Stimulated activated CD8-positive, alpha-beta memory T cell treated with anti-CD3 and anti-CD28 coated beads, Interleukin-4, amount 100 ng/mL, for 4 hours (primary cell): ENCODE measurements at places on chromosomes 7 and 10.

GRCh38 chr10:6819301-6819700 lies 239.2 kb upstream of the PRKCQ start:
- no peak for DNase-seq

DNA sequence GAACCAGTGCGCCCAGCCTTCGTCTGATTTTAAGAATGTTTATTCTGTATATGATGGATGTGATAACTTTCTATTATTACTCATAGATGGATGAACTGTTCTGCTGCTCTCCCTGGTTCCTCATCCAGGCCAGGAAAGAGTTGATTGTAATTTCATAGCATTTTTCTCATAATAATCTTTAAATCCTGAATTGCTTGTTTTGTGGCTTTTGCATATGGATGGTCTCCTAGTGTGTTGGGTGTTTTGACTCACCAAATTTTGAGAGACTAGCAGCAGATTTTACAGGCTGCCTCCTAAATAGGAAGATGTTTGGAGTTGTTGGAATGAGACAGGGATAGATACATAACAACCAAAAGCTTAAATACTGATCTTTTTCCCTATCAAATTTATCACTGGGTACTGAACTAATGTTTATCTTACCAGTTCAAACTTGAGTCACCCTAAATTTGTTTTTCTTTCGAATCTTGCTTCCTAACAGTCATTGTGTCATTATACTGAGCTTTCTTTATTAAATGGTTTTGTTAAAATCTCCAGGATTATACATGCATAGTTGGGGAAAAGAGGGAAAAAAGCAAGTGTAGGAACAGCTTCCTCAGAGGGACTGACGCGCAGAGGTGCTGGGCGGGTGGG lies 106.0 kb upstream of the GATA3 start:
- DNase-seq, result no peak

DNA sequence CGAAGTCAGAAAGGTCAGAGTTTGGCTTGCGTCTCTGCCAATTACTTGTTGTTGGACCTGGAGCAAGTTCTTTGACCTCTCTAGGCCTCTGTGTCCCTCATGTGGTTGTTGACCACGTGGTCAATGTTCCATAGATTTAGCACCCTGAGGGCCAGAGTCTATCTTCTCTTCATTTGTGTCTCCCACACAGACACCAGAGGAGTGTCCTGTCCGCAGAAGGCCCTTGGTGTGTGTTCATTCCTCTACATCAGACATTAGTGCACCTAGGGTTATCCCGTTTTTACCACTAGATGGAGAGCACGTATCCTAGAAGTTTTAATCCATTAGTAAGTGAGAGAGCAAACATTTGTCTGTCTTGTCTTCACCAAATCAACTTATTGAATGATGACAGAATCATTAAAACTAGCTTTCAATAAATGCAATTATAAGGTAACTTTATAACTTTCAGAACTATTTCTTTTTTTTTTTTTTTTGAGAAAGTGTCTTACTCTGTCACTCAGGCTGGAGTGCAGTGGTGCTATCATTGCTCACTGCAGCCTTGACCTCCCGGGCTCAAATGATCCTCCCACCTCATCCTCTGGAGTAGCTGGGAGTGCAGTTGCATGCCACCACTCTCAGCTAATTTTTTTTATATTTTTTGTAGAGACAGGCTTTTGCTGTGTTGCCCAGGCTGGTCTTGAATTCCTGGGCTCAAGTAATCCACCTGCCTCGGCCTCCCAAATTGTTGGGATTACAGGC lies 122.5 kb upstream of the ANKRD1 start:
- no peak for DNase-seq

DNA sequence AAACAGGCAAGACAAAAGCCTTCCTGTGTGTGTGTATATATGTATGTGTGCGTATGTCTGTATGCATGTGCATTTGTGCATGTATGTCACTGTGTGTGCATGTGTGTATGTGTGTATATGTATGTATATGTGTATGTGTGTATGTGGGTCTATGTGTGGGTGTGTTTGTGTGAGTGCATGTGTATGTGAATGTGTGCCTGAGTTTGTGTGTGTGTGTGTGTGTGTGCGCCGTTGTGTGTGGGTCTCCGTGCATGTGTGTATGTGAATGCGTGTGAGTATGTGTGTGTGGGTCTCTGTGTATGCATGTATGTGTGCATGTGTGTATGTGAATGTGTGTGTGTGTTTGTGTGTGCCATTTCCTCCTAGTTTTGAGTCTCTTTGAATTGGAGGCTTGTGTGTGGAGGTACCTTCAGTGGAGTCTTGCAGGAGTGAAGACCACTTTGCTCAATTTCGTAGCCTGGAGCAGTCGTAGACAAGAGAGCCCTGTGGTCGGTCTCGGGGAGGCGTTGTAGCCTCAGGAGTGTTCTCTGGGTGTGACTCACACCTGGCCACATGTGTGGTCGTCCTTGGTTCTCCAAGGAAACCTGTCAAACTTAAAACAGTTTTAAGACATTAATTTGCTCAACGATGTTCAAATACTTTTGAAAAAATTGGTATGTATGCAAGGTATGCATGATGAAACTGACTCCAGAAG lies 28.1 kb downstream of the INPP5A start:
- no peak for DNase-seq

DNA sequence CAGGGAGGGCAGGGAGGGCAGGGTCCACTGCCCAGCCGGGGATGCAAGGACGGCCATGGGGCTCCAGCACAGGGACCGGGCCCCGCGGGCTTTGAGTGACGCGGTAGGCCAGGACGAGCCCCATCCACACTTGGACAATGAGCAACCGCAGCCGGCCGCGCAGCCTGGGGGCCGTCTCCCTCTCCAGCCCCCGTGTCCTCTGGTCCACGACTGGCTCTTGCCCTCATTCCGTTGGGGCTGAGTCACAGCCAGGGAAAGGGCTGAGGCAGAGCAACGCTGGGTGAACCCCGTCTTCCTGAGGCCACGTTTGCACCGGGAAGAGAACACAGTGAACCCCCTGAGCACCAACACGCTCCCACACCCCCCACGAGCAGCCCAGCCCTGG lies 23.7 kb downstream of the SHH start:
- DNase-seq, result no peak

- DNase-seq, result no peak
These were observed 111.2 kb upstream of the PTN start for GRCh38 chr7:137454767-137455166.

GRCh38 chr7:26815426-26815825 lies 49.0 kb downstream of the SKAP2 start:
- no peak for DNase-seq

- no peak for DNase-seq
These were observed 355.9 kb upstream of the TMEM229A start for GRCh38 chr7:124388751-124389150.

- DNase-seq, result no peak
These were observed 188.4 kb upstream of the IGFBP3 start for GRCh38 chr7:46109437-46109836.

- no peak for DNase-seq
These were observed at the start of gene COL1A2 for GRCh38 chr7:94394437-94395140. TSS of gene COL1A2 (plus strand) at chr7:94394895. CDS start at chr7:94395032, 137 bp downstream.

DNA sequence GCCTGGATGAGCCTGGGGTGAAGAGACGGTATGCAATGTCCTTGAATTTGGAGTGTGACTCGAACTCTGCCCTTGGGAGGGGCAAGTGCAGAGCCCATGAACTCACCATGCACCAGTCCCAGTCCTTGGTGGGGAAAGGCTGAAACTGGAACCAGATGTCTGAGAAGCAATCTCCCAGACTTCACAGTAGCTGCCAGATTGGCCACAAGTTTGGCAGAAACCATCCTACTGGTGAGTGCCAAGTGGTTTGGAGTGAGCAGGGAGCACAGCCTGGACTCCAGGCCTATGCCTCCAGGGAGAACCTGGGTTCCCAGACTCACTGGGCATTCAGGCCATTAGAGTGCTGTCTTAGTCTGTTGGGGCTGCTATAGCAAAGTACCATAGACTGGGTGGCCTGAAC lies 99.6 kb upstream of the LYZL1 start:
- DNase-seq, result no peak

GRCh38 chr10:43047288-43047970 lies 29.4 kb upstream of the RET start:
- DNase-seq, result no peak

DNA sequence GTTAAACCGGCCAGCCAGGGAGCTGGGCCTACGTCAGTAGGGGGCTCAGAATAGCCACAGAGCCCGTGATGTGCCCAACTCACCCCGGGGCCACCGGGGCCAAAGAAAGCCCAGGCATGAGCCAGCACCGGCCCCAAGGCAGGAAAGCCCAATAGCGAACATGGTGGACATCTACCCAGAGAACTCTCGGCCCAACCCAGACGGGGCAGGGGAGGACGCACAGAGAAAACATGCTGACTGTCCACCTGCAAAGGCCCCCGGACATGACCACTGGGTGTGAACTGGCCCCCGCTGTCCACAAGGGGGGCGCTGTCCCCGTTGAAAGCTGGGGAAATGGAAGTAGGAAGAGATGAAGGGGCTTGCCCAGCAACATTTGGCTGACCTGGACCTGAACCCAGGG lies 169.2 kb downstream of the PRKAG2 start:
- DNase-seq, result no peak

DNA sequence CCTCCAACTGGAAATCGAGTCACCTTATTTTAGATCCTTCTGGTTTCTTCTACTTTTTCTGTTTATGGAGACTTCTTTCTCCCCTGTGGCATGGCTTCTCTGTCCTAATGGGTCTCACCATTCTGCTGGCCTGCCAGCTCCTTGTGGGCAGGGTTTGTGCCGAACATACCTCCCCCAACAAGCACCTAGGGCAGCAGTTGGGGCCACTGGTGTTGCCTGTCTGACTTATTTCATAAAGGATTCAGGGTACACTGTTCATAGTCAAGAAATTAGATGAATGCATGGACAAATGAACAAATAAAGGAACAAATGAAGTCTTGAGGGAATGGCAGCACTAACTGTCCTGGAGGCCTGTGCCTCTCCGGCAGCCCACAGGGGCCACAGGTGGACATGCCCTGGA lies 55.6 kb upstream of the DOCK1 start:
- no peak for DNase-seq

GRCh38 chr7:30526163-30526562 lies 21.5 kb upstream of the GGCT start:
- no peak for DNase-seq

- DNase-seq, result no peak
These were observed 91.2 kb upstream of the RET start for GRCh38 chr10:42985436-42986316.

GRCh38 chr10:52949899-52950298 lies 177.3 kb upstream of the MBL2 start:
- no peak for DNase-seq

DNA sequence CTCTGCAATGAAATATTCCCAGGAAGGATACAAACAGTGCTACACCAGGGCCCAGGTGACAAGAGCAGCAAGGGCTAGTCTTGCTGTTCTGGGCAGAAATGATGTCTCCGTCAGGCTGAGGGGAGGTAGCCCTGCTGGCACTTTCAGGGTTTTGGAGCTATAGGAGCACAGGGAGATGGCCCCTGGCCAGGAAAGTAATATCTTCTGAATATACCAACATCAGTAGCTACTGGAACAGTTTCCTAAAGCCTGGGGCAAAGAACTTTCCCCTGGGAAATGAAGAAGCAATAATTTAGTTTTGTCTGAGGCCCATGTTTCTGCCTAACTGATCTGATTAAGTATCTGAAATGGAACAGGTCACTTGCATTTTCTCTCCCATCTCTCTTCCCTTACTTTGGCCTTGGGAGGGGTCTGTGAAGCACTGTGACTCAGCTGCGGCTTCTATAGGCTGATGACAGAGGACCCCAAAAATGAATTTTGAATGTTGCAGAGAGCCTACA lies 489.1 kb upstream of the PODXL start:
- no peak for DNase-seq

DNA sequence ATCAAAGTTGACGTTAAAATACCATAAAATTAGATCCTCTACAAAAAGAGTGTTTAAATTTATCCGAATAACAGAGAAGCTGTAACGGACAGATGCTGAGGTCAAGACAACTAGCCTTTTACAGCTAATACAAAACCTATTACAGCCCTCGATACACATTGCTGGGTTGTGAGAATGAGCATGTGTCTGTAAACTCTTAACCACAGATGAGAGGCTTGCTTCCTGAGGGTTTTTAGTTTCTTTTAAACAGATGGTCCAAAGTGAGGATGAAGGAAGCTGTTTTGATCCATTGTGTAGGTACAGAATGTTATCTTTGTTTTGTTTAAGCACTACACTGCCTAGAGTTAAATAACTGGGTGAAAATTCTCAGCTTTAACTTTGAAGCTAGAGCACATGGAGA lies 578.2 kb downstream of the PARD3 start:
- DNase-seq, result no peak

- no peak for DNase-seq
These were observed 438 bp downstream of the ARID5B start for GRCh38 chr10:61901829-61902444.

DNA sequence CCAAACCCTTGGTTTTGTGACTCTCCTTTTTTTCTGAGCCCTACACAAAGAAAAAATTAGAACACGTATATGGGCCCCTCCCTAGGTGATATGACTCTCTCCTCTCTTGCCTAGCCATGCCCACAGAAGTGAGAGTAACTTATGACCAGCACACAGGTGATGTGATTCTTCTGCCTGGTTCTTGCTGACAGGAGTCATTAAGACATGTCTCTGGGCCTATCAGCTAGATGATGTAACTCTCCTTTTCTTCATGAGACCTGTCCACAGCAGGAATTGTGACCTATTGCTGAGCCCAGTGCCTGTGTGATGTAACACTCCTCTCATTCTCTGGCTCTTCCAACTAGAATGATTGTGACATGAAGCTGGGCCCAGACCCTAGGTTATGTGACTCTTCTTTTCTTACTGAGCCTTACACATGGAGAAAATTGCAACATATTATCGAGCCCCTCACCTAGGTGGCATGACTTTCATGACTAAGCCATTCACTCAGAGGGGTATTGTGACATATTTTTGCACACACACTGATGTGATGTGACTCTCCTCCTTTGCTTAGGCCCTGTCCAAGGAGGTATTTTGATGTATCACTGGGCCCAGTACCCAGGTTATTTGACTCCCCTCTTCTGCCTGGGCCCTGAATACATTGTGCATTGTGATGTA lies 31.4 kb upstream of the ZNF107 start:
- no peak for DNase-seq

DNA sequence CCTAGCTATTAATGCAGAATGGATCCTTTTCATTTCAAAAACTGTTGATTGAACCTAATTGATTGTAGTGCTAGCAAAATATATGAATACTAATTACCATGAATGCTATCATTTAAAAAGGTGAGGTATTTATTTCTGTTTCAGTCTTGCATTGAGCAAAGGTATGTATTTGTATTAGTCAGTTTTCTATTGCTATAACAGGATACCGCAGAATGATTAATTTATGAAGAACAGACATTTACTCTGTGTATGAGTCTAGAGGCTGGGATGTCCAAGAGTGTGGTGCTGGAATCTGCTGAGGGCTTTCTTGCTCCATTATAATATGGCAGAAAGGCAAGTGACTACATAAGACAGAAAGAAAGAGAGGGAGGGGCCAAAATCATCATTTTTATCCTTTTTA lies 199.2 kb downstream of the KIF20B start:
- DNase-seq, result no peak

GRCh38 chr7:36207451-36208291 lies 54.6 kb downstream of the EEPD1 start:
- no peak for DNase-seq

- DNase-seq, result no peak
These were observed 133.1 kb upstream of the SEMA3C start for GRCh38 chr7:81051811-81052413.

GRCh38 chr7:116030651-116031276 lies at the start of gene TFEC:
TSS of gene TFEC (minus strand) at chr7:116030763. CDS start at chr7:115984441, 46,322 bp downstream.
- no peak for DNase-seq

- no peak for DNase-seq
These were observed 1.3 kb upstream of the BMI1 start for GRCh38 chr10:22319547-22319979.

GRCh38 chr7:936386-937054 lies 18.0 kb downstream of the ADAP1 start:
- DNase-seq, result no peak
